Osteocyte (in vitro differentiated cells): ENCODE measurements at places on chromosomes 13 and 19. TPM values are rescaled to one million over a fixed set of nuclear protein-coding genes. Genes with fewer than 3 reads are reported as not detected.

DNA sequence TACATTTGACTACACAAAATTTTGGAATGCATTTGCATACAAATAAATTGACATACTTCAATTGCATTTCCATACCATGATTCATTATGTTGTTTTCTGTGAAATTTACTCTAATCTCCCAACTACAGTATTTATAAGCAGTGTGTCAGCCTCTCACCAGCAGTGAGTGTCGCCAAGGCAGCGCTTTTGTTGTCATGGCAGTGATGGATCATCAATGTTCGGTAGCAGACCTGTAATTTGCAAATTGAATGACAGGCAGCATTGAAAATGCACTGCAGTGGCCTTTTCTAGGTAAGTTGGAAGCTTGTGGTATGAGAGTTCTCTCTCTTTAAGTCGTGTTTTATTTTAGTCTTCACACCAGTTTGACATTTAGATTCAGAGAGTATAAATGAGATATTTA is 534.1 kb downstream of the PCDH17 start:
- no peak for DNase-seq
- no peaks in the 10 kb centered on the region for H3K27me3 ChIP-seq
- H3K27ac ChIP-seq: no peak overlapping the region
- H3K4me3 ChIP-seq: no peak overlapping the region
- no peaks in the 10 kb centered on the region for H3K36me3 ChIP-seq

- H3K4me3 ChIP-seq: no peak overlapping the region
- peaks cover 23% of the 10 kb centered on the region for H3K4me1 ChIP-seq
- no peak for DNase-seq
- H3K27me3 ChIP-seq: peaks cover 7% of the 10 kb centered on the region
These were observed 3.8 kb upstream of the CDC37 start for GRCh38 chr19:10407096-10407495.

- H3K27ac ChIP-seq: no peak overlapping the region
- H3K27me3 ChIP-seq: no peaks in the 10 kb centered on the region
- no peak overlapping the region for H3K4me3 ChIP-seq
- H3K4me1 ChIP-seq: peaks cover 54% of the 10 kb centered on the region
- DNase-seq: no peak
- H3K36me3 ChIP-seq: no peaks in the 10 kb centered on the region
These were observed 125.5 kb downstream of the TBC1D4 start for GRCh38 chr13:75356421-75356820.

GRCh38 chr19:48539503-48540096 is 12.4 kb upstream of the SULT2B1 start:
- H3K27me3 ChIP-seq: no peaks in the 10 kb centered on the region
- H3K4me3 ChIP-seq: no peak overlapping the region
- no peaks in the 10 kb centered on the region for H3K36me3 ChIP-seq
- no peak overlapping the region for H3K27ac ChIP-seq
- peaks cover 6% of the 10 kb centered on the region for H3K4me1 ChIP-seq

DNA sequence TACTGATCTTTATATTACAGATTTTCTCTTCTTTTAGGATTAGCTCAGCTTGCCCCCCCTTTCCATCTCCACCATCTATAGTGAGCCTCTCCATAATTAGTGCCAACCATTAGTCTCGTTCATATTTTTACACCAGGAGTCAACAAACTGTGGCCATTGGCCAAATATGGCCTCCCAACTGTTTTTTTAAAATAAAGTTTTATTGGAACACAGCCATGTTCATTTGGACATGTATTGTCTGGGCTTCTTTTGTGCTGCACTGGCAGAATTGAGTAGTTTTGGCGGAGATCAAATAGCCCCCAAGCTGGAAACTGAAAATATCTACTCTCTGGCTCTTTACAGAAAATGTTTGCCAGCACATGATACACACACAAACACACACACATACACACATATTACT is 18.4 kb downstream of the ZNF175 start:
- H3K4me1 ChIP-seq: peaks cover 14% of the 10 kb centered on the region
- no peak for DNase-seq
- no peak overlapping the region for H3K4me3 ChIP-seq

DNA sequence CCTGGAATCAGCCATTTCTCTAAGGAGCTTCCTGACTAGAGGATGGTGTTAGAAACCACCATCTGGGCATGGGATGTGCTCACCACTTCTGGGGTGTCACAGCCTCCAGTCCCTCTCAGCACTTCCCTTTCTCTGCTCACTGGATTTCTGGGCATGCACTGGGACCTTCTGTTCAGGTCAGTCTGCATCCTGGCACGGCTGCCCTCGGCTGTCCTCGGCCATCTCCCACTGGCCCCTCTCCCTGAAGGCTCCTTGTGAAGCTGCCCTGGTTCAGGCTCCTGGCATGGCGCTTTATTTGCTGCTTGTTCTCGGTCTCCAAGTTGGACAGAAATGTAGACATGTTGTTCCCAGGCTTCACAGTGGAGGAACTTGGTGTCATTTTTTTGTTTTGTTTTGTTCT is 60.0 kb downstream of the TEX29 start:
- no peak overlapping the region for H3K4me3 ChIP-seq
- H3K27ac ChIP-seq: no peak overlapping the region
- peaks cover 43% of the 10 kb centered on the region for H3K27me3 ChIP-seq
- no peaks in the 10 kb centered on the region for H3K36me3 ChIP-seq
- DNase-seq: peak; percentile 69

DNA sequence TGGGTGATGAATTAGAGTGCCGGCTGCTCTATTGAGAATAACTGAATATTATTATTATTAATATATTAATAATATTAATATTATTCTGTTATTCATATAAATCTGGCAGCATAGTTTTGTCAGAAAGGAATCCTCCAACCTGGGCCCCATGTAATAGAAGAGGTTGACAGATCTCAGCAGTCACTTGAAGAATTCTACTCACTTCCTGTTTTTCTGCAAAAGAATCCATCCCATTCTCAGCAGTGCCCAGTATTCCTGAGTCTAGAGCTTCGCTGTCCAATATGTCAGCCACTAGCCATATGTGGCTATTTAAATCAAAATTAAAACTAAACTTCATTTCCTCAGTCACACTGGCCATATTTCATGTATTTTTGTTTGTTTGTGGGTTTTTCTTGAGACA is 72.4 kb upstream of the USPL1 start:
- no peak overlapping the region for H3K27ac ChIP-seq
- H3K27me3 ChIP-seq: no peaks in the 10 kb centered on the region
- no peak for DNase-seq
- no peak overlapping the region for H3K4me3 ChIP-seq

DNA sequence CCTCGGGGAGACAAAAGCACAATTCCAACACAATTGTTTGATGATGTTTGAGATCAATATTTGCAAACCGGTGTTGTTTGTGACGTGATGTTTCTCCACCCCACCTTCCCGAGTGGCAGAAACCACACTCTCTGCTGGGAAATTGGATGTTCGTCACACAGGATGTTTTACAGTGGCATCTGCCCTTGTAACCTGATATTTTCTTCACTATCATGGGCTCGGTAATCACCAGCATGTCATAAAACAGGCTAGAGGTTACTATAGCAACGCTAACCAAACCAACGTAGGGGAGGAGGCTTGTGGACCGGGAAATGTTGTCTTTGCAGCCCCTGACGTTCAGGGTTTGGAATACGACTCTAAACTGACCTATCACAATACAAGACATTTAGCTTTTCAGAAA is 454.5 kb downstream of the IRS2 start:
- no peaks in the 10 kb centered on the region for H3K36me3 ChIP-seq
- no peak for DNase-seq

GRCh38 chr19:14544047-14544446 is 14.7 kb downstream of the TECR start:
- H3K4me1 ChIP-seq: peaks cover 47% of the 10 kb centered on the region
- H3K4me3 ChIP-seq: no peak overlapping the region
- H3K36me3 ChIP-seq: no peaks in the 10 kb centered on the region
- no peak for DNase-seq
- H3K27ac ChIP-seq: peak overlapping the region; percentile 34
- H3K27me3 ChIP-seq: no peaks in the 10 kb centered on the region

DNA sequence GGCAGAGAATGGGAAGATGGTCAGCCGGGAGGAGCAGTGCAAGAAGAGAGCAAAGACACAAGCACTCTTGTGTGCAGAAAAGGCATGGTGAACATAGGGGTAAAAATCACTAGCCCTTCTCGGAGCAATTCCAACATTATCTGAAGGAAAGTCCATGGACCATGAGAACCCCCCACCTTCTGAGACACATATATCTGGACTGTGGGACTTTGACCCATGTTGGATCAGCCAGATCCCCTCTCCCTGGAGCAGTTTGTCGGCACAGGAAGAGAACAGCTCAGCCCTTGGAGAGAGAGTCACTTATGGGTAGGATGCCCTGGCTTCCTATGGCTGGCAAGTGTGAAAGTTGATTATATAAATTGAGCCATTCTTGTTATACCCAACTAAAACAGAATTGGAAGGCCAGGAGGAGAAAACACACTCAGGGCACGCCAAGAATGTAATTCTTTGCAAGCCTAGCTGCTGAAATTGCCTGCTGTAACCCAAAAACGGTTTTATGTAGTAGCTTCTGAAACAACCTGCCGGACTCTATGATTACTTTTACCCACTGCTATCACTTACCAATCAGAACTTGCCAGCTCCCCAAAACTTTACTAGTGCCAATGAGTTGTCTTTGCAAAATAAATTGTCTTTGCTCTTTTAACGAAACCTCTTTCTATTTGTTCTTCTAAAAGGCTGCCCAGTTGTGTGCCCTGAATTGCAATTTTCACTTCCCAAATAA is 62.8 kb upstream of the ZNF599 start:
- H3K4me1 ChIP-seq: no peaks in the 10 kb centered on the region
- H3K4me3 ChIP-seq: no peak overlapping the region
- H3K27ac ChIP-seq: no peak overlapping the region
- no peaks in the 10 kb centered on the region for H3K36me3 ChIP-seq
- peaks cover 7% of the 10 kb centered on the region for H3K27me3 ChIP-seq
- peak; percentile 46 for DNase-seq

GRCh38 chr19:1699998-1700732 is 47.8 kb upstream of the TCF3 start:
- no peak overlapping the region for H3K27ac ChIP-seq
- DNase-seq: no peak
- H3K36me3 ChIP-seq: no peaks in the 10 kb centered on the region
- no peaks in the 10 kb centered on the region for H3K4me1 ChIP-seq

- H3K4me1 ChIP-seq: peaks cover 2% of the 10 kb centered on the region
- H3K36me3 ChIP-seq: no peaks in the 10 kb centered on the region
- H3K27me3 ChIP-seq: no peaks in the 10 kb centered on the region
- H3K4me3 ChIP-seq: no peak overlapping the region
These were observed 7.0 kb downstream of the DPF1 start for GRCh38 chr19:38216785-38217641.

DNA sequence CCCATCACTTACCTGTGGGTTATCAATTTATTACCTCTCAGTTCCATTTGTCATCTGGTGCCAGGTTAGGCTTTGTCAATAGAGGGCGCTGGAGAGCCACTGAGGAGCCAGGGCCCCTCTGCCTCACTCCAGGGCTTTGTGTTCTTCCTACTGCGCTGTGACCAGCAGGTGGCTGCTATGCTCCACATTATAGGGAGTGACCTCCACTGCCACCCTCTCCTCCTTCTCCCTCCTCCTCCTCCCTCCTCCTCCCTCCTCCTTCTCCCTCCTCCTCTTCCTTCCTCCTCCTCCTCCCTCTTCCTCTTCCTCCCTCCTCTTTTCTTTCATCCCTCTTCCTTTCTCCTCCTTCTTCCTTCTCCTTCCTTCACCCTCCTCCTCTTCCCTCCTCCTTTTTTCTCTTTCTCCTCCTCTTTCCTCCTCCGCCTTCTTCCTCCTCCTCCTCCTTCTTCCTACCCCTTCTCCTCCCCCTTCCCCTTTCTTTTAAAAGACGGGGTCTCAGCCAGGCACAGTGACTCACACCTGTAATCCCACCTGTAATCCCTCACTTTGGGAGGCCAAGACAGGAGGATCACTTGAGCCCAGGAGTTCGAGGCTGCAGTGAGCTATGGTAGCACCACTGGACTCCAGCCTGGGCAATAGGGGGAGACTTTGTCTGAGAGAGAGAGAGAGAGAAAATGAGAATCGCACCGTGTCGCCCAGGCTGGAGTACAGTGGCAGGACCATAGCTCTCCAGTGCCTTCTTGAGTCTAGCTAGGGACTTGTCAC is 10.3 kb upstream of the ZBTB32 start:
- DNase-seq: peak; percentile 94
- no peaks in the 10 kb centered on the region for H3K36me3 ChIP-seq
- peaks cover 4% of the 10 kb centered on the region for H3K27me3 ChIP-seq
- no peak overlapping the region for H3K27ac ChIP-seq
- no peaks in the 10 kb centered on the region for H3K4me1 ChIP-seq

DNA sequence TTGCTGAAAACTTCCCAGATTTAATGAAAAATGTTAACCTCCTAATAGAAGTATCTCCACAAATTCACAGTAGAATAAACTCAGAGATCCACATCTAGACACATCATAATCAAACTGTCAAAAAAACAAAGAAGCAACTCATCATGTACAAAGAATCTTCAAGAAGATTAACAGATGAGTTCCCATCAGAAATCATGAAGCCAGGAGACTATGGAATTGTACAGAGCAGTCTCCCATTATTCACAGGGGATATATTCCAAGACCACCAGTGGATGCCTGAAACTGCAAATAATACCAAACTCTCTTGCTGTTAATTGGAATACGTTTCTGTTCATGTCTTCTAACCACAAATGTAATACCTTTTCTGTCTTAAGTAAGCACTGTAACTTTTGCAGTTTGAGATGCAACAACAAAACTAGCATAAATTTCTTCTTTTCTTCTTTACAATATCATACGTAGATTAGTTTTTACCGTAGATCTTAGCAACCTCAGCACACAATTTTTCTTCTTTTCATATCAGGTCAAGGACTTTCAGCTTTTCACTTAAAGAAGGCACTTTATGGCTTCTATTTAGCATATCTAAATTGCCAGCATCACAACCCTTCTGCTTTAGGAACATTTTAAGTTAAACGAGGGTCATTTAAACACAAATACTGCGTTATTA is 70.3 kb upstream of the MIR17HG start:
- no peak for DNase-seq
- H3K27ac ChIP-seq: no peak overlapping the region
- no peaks in the 10 kb centered on the region for H3K36me3 ChIP-seq
- H3K4me3 ChIP-seq: no peak overlapping the region
- H3K4me1 ChIP-seq: no peaks in the 10 kb centered on the region

GRCh38 chr13:85619321-85619720 is 179.9 kb downstream of the SLITRK6 start:
- no peak overlapping the region for H3K4me3 ChIP-seq
- no peaks in the 10 kb centered on the region for H3K27me3 ChIP-seq
- H3K4me1 ChIP-seq: peaks cover 8% of the 10 kb centered on the region
- H3K36me3 ChIP-seq: no peaks in the 10 kb centered on the region

- no peak for DNase-seq
- H3K27ac ChIP-seq: peak overlapping the region; percentile 96
- peak overlapping the region; percentile 88 for H3K4me3 ChIP-seq
- no peaks in the 10 kb centered on the region for H3K27me3 ChIP-seq
These were observed 583 bp upstream of the LDLR start for GRCh38 chr19:11088506-11089253.

The CDX2 gene
- total RNA-seq: not detected in 2 replicates

The ZNF331 gene
- total RNA-seq: 7.4 and 8.0 TPM in 2 replicates

The SLITRK1 gene
- 0.21 TPM in 2 replicates for total RNA-seq
